ENCODE measurements at places on chromosomes 13 and 19. TPM values are rescaled to one million over a fixed set of nuclear protein-coding genes. Genes with fewer than 3 reads are reported as not detected.
A peak's percentile ranks its signal among the peaks of the same experiment; 100 is the strongest.

GRCh38 chr19:47512183-47512947 is 2.5 kb downstream of the NAPA start:
- DNase-seq = no peak

DNA sequence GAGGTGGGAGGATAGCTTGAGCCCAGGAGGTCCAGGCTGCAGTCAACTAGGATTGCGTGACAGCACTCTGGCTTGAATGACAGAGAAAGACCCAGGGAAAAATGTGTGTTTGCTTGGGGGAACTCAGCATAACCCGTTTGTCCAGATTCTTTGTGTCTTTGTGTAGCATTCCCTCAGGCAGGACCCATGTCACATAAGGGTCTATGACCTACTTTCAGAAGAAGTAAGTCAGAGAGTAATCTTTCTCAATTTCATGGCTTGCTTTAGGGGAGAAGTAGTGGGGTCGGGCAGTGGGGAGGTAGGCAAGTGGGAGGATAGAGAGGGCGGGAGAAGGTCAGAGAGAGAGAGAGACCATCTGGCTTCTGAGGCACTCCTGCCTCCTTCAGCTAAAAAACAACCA is 11.9 kb upstream of the PSPC1 start:
- no peak for DNase-seq

GRCh38 chr19:5588906-5589676 is 21.3 kb upstream of the TINCR start:
- DNase-seq = no peak

DNA sequence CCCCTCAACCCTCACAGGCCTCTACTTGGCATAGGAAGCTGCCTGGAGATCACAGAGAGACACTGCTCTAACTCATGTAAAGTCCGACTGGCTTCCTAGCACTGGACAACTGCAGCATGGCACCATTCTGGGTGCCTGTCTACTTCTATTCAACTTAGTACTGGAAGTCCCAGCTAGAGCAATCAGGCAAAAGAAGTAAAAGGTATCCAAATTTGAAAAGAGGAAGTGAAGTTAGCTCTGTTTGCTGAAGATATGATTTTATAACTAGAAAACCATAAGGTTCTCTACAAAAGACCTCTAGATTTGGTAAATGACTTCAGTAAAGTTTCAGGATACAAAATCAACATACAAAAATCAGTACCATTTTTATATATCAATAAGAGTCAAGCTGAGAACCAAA is 1017.6 kb downstream of the PCDH9 start:
- DNase-seq = no peak

DNA sequence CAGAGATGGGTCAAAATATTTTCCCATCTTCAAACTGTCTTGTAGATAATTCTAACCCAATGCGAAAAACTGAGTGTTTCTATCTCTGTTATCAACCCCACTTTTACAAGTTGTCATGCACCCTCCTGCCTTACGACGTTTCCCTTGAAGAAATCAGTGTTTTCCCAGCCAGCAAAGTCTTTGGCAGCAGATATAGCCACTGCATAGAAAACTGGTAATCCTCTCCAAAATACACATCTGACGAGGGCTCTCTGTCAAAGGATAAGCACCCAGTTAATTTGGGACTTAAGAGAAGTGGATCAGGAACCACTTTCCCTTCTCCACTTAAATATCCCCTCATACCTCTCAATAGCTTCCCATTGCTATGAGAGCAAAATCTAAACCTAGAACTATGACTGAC is 351.9 kb upstream of the MIR17HG start:
- no peak for DNase-seq

DNA sequence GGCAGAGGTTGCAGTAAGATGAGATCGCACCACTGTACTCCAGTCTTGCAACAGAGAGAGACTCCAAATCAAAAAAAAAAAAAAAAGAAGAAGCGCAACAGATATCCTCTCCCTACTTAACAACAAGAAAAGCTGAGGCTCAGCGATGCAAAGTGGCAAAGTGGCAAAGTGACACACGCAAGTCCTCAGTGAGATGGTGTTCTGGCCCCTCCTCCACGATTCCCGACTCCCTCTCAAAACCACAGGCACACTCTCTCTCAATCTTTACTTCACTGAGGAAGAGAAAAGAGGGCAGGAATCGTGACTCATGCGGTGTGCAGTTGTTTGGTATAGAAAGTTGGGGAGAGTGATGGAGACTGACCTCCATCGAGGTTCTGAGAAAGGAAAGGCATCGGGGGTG is 12.6 kb downstream of the FFAR2 start:
- DNase-seq = no peak

GRCh38 chr13:21050288-21051197 is 10.8 kb downstream of the LATS2 start:
- no peak for DNase-seq

DNA sequence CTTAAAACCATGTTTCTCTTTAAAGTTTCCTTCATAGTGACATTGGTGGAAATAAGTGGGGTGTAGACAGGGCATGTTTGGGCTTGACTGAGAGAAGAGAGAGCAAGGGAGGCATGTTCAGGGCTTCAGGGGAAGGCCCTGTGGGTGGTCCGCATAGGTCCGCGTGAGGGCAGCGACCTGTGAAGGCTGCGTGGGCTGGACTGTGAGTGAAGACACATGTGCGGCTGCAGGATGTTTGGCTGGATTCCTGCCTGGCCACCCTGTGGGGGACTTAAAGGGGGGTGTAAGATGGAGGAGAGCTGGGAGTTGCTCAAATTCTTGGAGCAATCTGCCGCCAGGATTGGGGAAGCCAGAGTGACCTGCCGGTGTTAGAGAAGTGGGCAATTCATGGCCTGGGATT is 23.8 kb upstream of the KLF12 start:
- DNase-seq = no peak

- DNase-seq = no peak
Observed at GRCh38 chr13:38684714-38685113, 2.2 kb upstream of the FREM2 start.

GRCh38 chr19:55667958-55668357 is 7.1 kb upstream of the EPN1 start:
- DNase-seq = no peak

DNA sequence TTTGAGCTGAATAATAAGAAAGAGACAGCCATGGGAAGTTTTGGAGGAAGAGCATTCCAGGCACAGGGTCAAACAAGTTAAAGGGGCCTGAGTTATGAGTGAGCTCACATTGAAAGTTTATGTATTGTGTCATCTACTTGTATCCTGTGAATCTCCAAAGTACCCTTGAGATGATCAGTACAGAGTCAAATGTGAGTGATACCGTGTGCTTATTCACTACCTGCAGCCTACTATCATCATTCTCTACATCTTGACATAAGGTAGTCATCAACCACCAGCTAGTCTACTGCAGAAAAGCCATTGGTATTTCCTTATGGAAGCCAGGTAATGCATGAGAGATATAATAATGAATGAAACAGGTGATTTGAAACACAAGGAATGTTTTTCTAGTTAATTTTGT is 3.0 kb upstream of the KCTD12 start:
- no peak for DNase-seq

GRCh38 chr13:24727731-24728601 is 36.0 kb upstream of the RNF17 start:
- DNase-seq = peak; percentile 76

- DNase-seq = no peak
Observed at GRCh38 chr13:102779436-102780159, 6.0 kb upstream of the TEX30 start.

- no peak for DNase-seq
Observed at GRCh38 chr19:1357531-1358109, 26.1 kb upstream of the NDUFS7 start.

- peak; percentile 34 for DNase-seq
Observed at GRCh38 chr19:7554990-7555864, 19.7 kb downstream of the PNPLA6 start.

- no peak for DNase-seq
Observed at GRCh38 chr13:64429691-64430090, 2800.4 kb downstream of the PCDH9 start.

DNA sequence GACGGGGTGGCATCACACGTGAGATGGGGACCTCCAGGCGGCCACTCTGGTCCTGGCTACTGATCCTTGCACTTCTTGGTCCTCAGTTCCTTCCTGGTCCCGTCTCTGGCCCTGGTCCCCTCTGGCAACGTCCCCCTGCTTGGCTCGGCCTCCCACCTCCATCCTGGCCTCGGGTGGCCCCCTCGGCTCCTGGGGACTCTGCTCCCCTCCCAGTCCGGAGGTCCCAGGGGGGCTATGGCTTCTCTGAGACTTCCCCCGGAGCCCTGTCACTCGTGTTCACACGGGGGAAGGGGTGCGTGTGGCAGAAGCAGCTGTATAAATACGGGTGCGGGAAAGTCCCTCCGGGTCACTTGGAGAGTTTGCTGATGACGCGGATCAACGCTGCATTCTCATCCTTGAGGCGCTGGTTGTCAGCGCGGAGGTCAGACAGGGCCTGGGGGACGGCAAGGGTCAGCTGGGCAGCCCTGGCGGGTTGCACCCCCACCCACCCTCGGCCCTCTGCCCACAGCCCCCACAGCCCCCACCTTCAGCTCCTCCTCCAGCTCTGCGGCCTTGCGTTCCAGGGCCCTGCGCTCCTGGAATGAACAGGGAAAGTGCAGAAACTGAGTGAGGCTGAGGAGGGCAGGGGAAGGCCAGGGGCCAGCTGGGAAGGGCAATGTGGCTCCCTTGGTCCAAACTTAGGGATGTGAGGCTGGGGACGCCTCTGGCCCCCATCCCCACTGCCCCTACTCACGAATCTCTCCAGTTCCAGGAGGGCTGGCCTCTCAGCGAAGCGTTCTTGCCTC is 15.6 kb downstream of the EPS8L1 start:
- DNase-seq = no peak

DNA sequence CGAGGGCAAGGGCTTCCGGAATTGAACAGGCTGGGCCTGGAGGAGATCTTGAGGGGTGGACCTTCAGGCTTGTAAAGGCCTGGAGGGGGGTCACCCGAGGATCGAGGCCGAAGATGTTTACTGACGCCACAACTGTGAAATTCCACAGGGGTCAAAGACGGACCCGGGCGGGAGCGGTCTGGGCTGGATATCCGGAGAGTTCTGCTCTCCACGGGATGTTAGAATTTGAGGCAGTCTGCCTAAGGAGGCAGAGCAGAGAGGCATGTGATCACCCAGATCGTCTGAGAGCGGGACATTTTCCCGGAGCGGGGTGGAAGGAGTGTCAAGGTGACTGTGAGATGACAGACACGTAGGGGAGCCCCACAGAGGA is 13.2 kb downstream of the KLHL26 start:
- DNase-seq = no peak

DNA sequence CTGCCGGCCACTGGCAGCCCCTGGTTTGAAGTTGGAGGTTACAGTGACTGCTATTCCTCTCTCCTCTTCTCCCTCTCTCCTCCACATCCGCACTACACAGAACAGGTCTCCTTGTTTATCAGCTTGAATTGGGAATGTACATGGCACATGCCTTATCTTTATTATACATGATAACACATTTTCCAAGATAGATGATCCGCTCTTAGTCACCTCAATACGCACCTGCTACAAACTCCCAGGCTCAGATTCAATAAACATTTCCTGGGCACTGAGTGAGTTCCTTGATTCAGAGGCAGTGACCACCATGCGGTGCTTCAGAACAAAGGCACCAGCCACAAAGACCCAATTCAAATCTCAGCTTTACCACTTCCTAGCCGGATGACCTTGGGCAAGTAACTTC is 227.7 kb downstream of the TSHZ3 start:
- no peak for DNase-seq

GRCh38 chr13:27415116-27415515 is 9.3 kb upstream of the GTF3A start:
- DNase-seq = no peak

GRCh38 chr19:7623725-7624603 is 5.4 kb downstream of the XAB2 start:
- no peak for DNase-seq

DNA sequence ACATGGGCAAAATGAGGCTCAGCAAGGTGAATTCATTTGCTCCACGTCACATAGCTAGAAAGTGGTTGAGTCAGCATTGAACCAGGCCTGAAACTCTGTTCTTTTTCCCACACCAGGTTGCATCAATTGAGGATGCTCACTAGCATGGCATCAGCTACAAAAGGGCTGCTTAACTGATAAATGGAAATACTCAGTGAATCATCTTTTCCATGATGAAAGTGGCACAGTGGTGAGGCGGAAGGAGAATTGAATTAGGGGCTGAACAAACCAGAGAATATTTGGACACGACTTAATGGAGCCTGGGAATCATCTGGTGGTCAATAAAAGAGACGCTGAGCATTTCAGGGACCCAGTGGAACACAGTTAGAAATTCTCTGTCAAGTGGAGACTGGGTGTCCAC is 320.1 kb upstream of the MAB21L1 start:
- DNase-seq = no peak

DNA sequence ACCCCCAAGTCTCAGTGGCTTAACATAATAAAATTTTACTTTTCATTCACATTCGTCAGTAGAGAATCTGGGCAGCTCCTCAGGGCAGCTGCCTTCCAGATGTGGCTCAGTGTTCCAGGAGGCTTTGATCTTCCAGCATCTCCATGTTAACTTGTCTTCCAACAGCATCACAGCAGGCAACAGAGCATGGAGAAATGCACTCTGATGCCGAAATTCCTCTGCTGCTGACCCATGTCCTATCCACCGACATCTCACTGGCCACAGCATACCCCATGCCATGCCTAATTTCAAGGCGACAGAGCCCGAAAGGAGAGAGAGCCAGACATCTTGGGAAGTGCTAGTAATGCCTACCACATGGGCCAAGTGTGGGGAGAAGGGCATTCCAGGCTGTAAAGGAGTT is 64.9 kb upstream of the MEDAG start:
- no peak for DNase-seq

DNA sequence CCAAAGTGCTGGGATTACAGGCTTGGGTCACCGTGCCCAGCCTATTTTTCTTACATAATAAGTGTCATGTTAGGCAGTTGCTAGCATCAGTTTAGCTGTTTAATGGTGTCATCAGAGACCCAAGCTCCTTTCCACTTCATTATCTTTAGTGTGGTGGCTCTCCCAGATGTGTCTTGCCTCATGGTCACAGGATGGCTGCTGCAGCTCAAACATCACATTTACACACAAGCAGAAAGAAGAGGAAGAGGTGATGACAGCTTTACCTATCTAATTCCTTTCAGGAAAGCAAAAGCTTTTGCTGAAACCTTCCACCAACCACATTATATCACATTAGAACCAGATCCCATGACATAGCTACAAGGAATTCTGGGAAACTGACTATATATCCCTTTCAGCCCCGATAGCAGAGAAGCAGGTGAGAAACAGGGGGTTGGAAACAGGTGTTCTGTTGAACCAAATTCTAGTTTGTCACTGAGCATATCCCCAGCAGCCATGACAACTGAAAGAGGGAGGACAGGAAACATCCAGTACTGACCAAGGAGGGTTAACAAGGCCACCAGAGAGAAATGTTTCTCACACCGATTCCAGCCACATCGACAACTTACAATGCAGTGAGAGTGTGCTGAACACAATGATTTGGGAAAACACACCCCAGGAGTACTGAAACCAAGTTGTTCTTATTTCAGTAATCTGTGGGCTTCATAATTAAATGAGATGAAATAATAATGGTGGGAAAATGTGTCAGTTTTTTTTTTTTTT is 617.0 kb downstream of the UQCRFS1 start:
- DNase-seq = no peak

HTR2A gene
- not detected for polyA plus RNA-seq

ZNF491 gene
- not detected for polyA plus RNA-seq

EPSTI1 gene
- polyA plus RNA-seq = 0.07 TPM

SUPT20H gene
- polyA plus RNA-seq = 25.8 TPM

NOTCH3 gene
- polyA plus RNA-seq = 6.9 TPM

SACS gene
- 6.6 TPM for polyA plus RNA-seq

HPN gene
- polyA plus RNA-seq = 0.12 TPM

ZNF737 gene
- polyA plus RNA-seq = 0.15 TPM
